NCI-H146 (cell line): ENCODE measurements at places on chromosomes 12 and 14.

- peak; percentile 12 for DNase-seq
These were observed 1.4 kb upstream of the PTPRO start for GRCh38 chr12:15320881-15321280.

- no peak for DNase-seq
These were observed 153.7 kb upstream of the IGF1 start for GRCh38 chr12:102633981-102634605.

GRCh38 chr14:54681811-54682261, 114.9 kb downstream of the SAMD4A start:
- DNase-seq, result no peak

GRCh38 chr12:111041091-111041490, 120.7 kb upstream of the MYL2 start:
- no peak for DNase-seq

- no peak for DNase-seq
These were observed 8.0 kb upstream of the TMEM132C start for GRCh38 chr12:128258866-128259555.

DNA sequence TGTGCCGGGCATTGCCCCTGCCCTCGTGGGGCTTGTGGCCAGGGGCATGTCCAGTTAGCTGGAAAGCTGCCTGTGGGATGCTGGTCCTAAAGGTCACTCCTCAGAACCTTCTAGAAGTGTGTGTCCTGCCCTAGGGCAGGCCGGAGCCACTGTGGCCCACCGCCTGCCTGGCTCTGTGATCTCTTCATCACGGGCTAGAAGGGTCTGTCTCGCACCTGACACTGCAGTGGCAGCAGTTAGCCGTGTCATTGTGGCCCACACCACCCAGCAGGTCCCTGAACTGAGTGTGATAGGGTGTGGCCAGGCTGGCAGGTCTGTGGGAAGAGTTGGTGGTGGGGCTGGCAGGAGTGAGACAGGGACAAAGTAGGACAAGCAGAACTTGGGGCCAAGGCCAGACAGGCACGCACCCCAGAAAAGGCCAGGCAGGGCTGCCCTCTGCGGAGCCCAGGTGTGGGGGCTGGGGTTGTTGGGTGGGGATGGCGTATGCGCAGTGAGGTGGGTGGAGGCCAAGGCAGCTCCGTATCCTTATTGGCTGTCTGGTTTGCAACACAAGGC, 41.2 kb downstream of the ADGRD1 start:
- DNase-seq, result no peak

GRCh38 chr12:21353487-21353886, 18.8 kb upstream of the SLCO1A2 start:
- no peak for DNase-seq

DNA sequence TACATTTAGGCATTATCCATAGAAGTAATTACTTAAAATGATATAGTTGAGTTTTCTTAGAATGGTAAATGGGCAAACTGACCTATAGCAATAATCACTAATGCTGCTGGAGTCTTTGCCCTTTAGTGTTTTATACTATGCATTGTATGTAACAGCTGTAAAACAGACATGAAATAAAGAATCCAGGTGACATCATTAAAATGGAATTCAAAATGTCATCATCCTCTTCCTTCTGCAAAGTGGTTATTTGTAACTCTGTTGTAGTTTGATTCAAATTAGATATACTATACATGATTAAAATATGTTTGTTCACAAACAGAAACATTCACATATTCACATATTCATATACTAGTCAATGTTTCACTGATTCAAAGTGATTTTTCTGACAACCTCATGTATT, 598.8 kb downstream of the SLC16A7 start:
- DNase-seq, result no peak

DNA sequence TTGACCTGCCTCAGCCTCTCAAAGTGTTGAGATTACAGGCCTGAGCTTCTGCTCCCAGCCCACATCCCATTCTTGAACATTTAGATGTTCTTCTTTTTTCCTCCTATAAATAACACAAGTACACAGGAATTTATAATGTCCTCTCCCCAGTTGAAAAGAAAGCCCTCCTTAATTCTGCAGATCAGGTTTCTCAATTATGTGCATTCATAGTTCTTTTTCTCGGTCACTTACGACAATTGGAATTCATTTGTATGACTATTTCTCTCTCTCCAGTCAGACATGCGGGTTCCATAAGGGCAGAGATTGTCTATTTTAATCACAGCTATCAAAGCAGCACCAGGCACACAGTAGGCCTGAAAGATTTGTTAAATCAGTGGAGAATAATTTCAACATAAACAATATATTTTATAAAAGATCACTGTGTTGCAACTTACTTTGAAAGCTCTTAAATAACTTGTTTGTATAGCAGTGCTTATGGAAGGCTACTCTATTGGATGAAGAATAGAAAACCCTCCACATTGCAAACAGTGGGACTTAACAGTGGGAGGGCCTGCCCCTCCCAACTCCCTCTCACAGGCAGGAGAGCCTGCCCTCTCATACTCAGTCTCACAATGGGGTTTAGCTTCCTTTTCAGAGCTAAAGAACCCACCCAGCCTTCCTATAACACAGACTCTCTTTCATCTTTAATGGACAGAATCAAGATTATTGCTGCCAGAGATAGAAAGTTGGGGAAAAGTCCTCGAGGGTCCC, 84.1 kb upstream of the TRAF3 start:
- DNase-seq, result peak; percentile 16

DNA sequence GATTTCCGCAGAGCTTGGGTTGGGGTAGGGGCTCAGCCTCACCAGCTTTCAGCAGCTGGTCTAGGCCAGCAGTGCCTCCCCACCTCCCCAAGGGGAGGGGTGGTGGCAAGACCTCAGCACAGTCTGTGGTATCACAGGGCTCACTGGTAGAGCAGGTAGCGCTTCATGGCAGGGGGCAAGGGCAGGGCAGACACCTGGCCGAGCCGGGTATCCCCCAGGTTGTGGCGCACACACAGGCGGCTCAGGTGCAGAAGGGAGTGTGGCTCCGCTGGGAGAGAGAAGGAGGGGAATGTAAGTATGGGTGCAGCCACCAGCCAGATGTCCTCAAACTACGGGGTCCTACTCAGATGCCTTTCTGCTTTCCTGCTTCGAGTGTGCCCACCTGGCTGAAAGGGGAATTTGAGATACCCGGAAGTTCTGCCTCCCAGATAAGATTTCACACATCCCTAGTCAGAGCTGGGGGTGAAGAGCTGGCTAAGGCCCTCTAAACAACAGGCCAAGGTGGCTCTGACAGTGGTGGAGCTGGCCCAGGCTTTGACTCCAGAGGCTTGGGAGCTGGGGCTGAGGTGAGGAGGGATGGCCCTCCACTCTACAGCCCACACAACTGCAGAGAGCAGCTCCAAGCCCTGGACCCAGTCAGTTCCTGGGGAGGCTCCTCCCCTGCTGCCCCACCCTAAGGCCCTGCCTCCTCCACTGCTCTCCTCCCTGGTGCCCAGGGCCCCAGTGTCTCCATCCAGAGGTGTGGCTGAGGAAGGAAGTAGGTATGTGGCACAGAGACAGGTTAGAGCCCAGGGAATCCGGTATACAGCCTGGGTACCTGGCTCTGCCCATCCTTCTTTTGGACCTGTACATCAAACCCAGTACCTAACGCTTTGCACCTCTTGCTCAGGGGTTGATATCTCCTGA, 1.8 kb downstream of the SPSB2 start:
- DNase-seq, result peak; percentile 53

DNA sequence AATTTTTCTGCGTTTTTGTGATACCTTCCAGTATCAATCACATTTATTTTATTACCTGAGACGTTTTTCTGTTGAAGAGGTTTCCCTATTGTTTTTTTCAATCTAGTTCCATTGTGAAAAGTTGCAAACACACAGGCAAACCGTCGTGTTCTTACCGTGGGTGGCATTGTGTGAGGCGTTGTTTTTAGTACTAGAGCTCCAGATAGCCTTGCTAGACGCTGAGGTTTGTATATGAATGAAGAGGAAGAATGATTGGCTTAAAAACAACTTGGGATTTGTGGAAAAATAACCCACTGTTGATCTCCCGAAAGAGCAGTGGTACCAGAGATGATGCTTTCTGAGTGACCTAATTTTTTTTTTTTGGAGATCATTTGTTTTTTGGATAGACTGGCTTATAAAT, 1.0 kb downstream of the SOCS4 start:
- DNase-seq, result no peak

DNA sequence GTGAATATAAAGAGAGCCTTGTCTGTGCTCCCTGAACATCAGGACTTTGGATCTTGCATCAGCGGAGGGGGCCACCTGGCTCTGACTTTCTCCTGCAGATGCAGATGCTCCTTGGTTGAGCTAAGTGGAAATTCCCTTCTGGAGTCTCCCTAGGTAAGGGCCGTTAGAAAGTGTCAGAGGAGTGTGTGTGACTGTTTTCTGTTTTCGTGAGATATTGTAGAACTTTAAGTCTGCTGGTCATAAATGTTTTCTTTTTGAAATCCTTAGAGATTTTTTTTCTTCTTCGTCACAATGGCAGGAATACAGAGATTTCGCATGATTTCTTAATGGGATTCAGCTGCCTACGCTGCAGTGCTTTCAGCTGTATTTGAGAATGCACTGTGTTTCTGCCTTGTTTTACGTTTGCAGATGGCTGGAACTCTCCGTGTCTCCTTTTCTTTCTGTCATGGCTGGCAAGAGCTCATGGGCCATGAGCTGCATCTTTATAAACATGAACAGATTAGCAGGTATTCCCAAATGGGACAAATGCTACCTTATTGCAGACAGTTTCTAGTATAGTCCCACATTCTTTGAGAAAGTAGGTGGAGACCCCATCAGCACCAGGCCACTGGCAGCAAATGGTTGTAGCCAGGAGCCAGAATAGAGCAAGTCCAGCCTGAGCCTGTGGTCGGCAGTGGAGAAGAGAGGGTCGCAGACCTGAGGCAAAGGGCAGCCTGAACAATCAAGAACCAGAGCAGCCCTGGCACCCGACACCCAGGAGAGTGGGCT, 76.2 kb upstream of the FRMD6 start:
- no peak for DNase-seq

DNA sequence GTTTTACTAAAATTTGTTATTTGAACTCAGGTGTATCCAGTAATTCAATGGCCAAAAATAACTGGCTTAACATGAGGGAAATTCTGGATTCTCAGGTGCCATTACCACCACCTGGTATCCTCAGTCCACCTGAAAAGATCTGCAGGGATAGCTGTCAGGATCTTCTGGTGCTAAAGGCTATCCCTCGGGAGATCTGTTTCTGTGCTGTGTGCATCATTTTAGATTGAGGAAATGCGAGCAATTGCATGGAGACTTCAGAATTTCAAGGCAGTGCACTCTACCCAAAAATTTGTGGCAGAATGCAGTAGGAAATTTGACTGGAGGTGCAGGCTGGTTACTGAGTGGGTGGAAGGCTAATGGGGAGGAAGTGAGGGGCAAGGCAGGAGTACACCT, 26.4 kb downstream of the ZCCHC8 start:
- DNase-seq, result no peak

GRCh38 chr12:5456906-5457305, 25.0 kb downstream of the NTF3 start:
- DNase-seq, result no peak

DNA sequence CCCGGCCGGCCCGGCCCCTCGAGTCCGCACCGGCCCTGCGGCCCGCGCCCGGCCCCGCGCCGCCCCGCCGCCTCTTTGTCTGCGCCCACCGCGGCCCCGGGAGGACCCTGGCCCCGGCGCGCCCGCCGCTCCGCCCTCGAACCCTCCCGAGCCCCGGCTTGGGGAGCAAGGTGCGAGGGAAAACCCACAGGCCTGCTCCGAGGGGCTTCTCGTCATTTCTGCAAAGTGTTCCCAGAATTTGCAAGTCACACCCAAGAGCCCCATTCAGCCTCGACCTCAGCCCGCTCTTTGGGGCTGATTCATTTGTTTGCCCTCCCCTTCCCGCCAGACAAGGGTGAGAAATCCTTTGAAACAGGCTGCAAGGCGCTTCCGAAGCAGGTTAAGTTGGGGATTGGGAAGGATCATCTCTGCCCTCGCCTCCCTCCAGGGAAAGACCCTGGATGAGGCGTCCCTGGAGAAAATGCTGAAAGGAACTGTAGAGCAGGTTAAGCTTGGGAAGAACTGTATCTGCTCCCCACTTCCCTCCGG, 325 bp upstream of the CLIP1 start:
- peak; percentile 52 for DNase-seq

DNA sequence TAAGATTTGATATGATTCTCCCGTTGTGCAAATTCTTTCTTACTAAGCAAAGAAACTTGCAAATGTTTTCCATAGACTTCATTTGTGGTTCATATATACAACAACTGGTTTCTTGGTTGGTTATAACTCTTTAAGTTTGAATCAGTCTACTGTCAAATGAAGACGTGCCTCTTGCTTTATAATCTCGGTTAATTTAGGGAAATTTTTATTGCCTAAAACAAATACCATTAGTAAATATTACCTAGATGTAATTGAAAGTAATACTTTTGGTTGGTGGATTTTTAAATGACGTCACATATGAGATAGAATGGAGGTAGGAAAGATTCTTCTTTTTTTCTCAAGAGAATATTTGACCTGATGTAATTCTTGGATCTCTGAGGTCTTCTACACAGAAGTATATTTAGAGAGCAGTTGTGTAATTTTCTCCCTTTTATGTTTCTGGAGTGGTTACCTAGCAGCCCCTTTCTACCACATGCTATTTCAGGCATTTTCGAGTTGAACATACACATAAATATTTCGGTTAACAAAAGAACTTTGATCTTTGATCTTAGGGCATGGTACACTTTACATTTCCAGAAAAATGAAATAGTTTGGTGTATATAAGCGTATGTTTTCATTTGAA, 1.7 kb downstream of the ATF7IP start:
- DNase-seq, result peak; percentile 34

DNA sequence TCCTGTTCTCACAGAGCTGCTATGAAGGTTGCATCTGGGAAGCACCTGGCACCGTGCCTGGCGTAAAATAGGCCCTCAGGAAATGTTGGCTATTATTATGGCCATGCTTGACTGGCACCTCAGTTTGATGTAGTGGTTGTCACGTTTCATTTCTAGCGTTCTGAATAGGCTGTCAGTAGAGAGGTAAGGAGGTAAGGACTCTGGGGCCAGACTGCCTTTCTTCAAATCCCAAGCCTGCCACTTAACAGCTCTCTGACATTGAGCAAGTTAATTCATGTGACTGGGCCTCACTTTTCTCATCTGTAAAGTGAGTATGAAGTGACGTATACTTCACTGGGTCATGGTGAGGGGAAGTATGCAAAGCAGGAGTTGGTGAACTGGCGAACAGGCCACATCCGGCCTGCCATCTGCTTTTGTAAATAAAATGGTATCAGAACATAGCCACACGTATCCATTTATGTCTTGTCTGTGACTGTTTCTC, 196.2 kb downstream of the CACNA1C start:
- DNase-seq, result no peak

DNA sequence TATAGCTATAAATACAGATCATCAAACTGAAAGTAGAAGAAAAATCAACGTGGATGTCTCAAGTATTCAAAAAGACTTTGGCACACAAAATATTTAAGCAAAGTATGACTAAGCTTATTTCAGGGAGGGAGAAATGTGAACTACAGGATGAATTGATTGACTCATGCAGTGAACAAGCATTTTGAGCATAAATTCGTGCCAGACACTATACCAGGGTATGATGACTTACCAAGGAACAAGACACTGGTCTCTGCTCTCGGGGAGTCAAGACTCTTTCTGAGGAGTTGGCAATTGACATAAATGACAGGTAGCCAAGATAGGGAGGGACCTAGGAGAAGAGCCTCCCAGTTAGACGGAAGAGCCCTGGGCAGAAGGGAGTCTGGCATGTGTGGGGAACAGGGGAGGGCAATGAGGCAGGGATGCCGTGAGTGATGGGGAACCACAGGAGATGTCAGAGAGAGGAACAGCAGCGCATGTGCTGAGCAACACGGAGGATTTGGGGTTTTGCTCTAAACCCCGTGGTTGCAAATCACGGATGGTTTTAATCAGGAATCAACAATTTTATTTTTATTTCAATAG, 115.2 kb downstream of the TMEM132D start:
- DNase-seq, result no peak

- no peak for DNase-seq
These were observed 4.4 kb upstream of the SMIM41 start for GRCh38 chr12:52074971-52075724.

GRCh38 chr12:41076114-41076513, 112.0 kb upstream of the PDZRN4 start:
- DNase-seq, result no peak
